ENCODE measurements at places on chromosomes 1 and 21.

DNA sequence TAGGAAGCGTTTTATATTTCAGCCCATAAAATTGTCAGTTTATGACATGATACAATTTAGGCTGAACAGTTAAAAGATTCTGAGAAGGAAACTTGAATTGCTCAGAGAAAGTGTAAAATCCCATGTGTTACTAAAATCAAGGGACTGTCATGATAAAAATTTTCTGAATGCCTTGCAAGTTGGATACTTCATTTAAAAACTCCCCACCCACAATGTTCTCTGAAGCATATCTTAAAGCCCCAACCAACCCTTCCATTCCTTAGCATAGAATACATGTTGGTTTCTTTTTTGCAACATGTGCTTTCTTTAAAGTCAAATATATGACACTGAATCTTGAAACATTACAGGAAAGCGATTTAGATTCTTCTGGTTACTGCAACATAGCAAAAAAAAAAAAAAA, 97.4 kb downstream of the MRPL39 start:
- DNase-seq = no peak

- no peak for DNase-seq
These were observed 501.2 kb upstream of the ADGRL4 start for GRCh38 chr1:79507770-79508169.

- no peak for DNase-seq
These were observed 18.0 kb upstream of the BTG2 start for GRCh38 chr1:203287109-203287893.

- no peak for DNase-seq
These were observed 1887.4 kb downstream of the NCAM2 start for GRCh38 chr21:22885614-22886013.

- no peak for DNase-seq
These were observed 69.2 kb upstream of the WLS start for GRCh38 chr1:68301471-68302001.

DNA sequence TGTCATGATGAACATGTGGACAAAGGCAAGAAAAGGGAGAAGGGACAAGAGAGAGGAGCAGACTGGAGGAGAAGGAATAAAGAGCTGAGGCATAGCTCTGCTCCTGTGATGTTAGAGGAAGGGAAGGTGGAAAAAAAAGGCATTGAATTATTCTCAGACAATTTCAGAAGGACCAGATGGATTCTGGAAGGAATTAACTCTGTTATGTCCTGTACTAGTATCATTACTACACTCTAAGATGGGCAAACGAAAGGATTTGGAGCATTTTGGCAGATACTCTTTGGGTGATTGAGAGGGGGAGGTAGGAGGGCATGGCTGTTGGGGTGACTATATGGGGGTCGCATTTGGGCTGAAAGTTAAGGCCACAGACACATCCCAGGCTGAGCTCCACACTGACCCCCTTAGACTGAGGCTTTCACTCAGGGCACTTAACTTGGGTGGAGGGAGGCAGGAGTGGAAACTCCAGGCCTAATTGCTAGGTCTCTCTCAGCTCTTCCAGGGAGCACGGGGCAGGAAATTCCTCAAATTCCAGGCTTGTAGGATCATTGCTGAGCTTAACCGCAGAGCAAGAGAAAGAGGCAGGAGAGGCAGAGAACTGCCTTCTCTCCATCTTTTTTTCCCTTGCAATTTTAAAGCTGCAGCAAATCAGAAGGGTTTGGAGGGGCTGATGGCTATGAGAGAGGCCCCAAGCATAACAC, 25.9 kb downstream of the KIRREL1 start:
- DNase-seq = no peak

GRCh38 chr1:178273707-178274410, 180.0 kb downstream of the RASAL2 start:
- no peak for DNase-seq

DNA sequence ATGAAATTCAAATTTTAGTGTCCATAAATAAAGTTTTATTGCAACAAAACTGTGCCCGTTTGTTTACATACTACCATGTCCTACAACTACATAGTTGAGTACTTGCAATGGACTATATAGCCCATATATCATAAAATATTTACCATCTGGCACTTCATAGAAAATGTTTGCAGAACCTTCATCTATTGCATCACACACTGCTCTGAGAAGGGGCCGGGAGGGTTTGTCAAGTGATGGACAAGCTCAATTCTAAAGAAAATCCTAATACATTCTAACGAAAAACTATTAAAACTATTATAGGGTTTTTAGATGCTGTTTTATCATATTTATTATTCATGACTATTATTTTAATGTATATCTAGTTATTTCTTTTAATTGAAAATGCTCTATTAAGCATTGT, 35.9 kb downstream of the RGSL1 start:
- DNase-seq = no peak

DNA sequence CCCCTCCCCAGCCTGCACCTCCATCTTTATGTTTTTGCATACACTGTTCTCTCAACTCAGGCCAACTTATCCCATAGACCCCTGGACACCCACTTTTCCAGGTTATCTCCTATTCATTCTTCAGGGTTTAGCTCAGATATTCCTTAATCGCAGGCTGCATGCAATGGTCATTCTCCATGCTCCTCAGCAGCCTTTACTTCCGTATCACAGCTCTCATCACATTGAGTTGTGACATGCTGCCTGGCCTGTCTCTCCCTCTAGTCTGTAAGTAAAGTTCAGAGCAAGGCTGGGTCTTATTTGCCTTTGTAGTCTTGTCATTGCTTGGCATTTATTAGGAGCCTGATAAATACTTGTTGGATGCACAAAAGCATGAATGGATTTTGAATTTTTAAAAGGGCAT, 6.9 kb downstream of the DNAJC6 start:
- no peak for DNase-seq

GRCh38 chr21:45010860-45011259, 63.5 kb upstream of the ADARB1 start:
- DNase-seq = no peak

GRCh38 chr1:157105988-157106812, 6.6 kb upstream of the ETV3L start:
- DNase-seq = no peak

DNA sequence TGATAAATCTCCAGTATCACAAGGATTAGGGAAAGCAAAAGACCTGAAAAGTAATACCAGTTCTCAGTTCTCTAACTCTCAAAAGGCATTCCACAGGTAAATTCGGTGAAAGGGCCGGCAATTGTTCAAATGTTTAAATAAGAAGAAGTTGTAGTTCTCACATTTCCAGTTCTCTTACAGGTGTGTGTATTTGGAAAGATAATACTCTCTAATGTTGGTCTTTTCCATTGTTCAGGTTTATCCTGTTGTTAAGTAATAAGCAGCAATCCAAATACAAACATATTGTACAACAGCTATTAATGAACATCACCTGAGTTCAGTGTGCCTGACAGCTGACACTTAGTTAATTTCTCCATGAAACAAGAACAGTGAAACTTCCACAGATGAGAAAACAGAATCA, 13.2 kb upstream of the PRKAB2 start:
- no peak for DNase-seq

- DNase-seq = no peak
These were observed 98.5 kb upstream of the ADGRL2 start for GRCh38 chr1:81702079-81702715.

GRCh38 chr1:67540025-67540732, 110.0 kb upstream of the SERBP1 start:
- DNase-seq = no peak

DNA sequence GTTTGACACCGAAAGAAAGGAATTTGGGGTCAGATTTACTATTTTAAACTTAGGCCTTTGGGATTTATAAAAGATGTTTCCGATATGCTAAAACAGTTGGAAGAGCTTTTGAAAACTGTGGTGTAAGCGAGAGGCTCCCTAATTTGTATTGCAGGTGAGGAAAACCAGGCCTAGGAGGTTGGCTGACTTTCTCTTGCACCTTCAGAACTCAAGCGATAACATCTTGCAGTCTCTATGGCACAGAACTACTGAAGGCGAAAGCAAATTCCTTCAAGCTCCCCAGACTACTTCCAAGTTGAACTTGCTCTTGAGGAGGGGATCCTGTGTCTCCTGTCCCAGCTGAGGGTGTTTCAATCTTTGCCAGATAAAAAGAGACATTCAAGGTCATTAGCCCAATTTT, 685.7 kb downstream of the ADGRL2 start:
- no peak for DNase-seq

DNA sequence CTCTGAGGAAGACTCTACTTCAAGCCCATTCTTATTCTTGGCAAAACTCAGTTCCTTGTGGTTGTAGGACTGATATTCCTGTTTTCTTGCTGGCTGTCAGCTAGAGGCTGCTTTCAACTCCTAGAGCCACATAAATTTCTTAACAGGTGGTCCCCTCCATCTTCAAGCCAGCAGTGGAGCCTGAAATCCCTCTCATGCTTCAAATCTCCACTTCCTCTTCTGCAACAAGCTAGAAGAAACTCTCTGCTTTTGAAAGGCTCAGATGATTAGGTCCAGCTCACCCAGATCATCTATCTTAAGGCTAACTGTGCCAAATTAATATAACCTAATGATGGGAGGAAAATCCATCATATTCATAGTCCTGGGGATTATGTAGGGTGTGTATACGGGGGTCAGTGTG, 43.2 kb upstream of the CD34 start:
- DNase-seq = no peak

DNA sequence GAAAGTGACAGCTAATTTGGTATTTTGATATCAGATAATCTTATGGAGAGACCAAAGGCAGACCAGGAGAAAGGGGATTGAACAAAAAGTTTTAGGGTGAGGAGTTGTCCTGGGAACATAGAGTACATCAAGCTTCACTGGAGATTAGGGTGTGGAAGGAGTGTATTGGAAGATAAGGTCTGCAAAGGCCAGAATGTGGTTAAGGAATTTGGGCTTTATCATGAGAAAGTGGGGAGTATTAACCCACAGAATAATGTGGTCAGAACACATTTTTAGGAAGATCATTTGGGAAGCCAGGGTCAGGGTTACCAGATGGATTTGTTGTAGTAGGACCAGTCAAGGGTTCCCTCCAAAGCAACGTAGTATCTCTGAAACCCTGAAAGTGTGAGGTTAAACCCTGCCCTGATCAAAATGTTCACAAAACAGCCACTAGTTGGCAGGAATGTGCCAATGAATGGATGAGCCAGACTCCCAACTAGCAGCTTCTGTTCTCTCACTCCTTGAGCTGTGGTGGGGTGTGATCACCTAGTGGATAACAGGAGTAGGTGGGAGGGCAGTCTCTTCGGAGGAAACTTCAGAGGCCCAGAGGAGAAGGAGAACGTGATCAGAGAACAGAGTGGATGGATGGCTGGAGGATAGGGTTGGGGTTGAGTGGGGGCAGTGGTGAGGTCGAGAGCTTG, 35.8 kb downstream of the SLC2A1 start:
- DNase-seq = no peak

- DNase-seq = no peak
These were observed 81.6 kb downstream of the ADSS2 start for GRCh38 chr1:244370060-244370637.

All from stimulated activated CD8-positive, alpha-beta memory T cell treated with anti-CD3 and anti-CD28 coated beads, Interleukin-4, amount 100 ng/mL, for 1 hour (primary cell).